ENCODE measurements at places on chromosomes 2 and 18.

DNA sequence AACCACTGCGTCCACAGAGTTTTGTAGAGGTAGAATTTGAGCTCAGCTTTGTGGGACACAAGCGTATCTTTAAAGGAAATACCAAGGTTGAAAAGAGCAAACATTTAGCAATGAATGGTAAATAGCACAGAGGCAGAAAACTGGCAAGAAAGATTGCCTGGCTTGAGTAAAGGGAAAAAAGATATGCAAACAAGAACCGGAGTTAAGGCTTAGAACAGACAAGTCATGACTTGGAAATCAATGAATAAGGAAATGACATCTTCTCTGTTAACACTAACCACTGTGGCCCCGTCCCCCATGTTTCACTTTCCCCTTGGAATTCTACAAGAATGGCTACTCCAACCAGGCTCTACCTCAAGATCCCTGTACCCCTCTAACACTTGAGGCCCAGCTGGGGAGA is 3.8 kb downstream of the STAM2 start:
- DNase-seq: no peak

GRCh38 chr2:100639588-100640390 is 77.0 kb downstream of the PDCL3 start:
- no peak for DNase-seq

DNA sequence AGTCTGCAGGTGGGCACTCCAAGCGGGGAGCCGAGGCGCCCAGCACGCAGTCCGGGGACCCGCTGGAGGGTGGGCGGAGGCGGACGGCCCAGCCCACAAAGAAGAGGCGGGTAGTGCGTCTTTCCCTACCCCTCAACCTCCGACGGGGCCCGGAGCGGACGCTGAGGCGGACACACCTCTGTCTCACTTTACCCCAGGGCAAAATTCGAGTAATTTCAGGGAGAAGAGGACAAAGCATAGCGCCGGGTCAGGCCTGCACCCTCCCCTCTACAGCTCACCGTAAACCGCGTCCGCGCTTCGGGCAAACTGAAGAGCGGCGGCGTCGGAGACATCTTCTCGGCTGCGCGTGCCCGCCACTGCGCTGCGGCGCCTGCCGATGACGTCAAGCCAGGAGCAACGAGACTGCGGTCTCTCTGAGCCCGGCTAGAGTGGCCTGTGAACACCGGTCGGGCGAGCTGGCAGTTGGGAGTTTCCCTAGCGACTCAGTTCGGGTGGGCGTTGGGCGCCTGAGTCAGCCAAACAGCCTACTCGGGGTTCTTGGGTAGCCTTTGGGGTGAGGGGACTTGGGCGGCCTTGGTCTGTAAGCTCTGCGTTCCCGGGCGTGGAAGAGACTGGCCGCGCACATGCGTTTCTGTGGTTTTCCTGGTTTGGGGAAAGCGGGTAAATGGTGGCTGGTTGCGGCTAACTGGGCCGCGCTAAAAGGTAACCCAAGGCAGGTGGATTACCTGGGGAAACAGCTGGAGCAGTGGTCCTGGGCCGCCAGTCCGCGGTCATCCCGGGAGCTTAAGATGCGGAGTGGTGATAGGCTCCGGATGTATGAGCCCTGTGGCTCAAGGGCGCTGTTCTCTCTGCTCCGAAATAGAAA is at the start of gene THOC1:
THOC1 (minus strand) TSS at position 360 of the 865 bp plus-strand sequence; CDS start at position 332, 28 bp downstream.
- DNase-seq: peak; percentile 91

DNA sequence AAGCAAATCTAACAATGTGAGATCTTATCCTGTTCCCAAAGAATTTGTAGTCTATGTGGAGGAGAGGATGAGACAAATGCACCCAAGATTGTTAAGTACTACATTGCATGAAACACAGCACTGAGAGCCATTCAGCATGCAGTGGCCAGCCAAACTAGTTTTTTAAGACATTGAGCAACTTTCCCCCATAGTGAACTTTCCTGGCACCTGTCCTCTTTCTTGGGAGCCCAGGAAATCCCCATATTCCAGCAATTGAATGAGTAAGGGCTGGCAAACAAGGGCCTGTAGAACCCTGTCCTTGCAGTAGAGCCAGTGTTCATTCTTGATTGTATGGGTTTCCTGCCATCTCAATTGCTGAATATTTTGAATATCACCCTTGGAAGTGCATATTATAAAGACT is 58.8 kb upstream of the FIGN start:
- no peak for DNase-seq

DNA sequence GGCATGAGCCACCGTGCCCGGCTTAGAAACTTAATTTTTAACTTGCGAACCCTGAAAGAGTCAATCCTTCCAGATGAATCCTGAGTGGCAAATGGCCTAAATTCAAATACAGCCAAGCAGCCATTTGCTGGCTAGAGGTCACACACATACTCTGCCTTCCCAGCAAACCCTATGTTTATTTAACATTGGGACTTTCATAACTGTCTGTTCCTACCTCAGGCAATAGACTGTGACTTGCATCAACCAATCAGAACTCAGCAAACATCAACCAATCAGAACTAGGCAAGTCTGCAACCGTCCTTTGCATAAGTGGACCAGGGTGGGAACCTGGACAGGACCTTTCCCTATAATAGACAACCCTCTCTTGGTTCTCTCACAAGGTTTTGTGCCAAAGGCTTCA is 127.5 kb downstream of the DTNB start:
- no peak for DNase-seq

- no peak for DNase-seq
Measured at GRCh38 chr2:49972699-49973098, 818.4 kb upstream of the FSHR start.

DNA sequence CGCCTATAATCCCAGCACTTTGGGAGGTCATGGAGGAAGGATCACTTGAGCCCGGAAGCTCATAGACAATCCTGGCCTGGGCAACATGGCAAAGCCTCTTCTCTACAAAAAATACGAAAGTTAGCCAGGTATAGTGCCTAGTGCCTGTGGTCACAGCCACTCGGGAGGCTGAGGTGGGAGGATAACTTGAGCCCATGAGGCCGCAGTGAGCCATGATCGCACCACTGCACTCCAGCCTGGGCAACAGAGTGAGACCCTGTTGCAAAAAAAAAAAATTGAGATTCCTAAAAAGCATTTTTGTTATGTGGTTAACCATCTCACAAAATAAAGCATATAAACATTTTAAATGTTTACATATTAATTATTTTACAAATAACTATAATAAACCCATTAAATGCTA is 13.9 kb downstream of the PCBP1 start:
- no peak for DNase-seq

- DNase-seq: no peak
Measured at GRCh38 chr2:241011296-241011600, 12.8 kb downstream of the SNED1 start.

- no peak for DNase-seq
Measured at GRCh38 chr2:101638817-101639605, 58.5 kb upstream of the MAP4K4 start.

GRCh38 chr2:124572934-124573634 is 548.0 kb downstream of the CNTNAP5 start:
- no peak for DNase-seq

DNA sequence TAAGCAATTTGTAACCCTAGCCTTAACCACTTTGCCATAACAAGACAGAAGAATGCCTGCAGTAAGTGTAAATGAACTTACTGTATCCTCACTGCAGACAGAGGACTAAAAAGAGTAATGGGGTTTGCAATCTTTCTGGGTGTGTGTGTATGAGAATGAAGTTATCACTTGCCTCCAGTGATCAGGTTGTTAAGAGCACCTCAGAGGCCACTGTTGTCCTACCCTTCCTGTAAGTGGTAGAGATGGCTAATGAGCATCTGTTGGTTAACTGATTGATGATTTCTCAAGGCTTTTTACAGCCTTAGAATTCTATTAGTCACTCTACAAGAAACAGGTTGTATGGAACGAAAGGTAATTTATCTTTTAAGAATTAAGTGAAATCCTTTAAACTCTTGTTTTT is 27.6 kb upstream of the GTF2A1L start:
- DNase-seq: no peak

DNA sequence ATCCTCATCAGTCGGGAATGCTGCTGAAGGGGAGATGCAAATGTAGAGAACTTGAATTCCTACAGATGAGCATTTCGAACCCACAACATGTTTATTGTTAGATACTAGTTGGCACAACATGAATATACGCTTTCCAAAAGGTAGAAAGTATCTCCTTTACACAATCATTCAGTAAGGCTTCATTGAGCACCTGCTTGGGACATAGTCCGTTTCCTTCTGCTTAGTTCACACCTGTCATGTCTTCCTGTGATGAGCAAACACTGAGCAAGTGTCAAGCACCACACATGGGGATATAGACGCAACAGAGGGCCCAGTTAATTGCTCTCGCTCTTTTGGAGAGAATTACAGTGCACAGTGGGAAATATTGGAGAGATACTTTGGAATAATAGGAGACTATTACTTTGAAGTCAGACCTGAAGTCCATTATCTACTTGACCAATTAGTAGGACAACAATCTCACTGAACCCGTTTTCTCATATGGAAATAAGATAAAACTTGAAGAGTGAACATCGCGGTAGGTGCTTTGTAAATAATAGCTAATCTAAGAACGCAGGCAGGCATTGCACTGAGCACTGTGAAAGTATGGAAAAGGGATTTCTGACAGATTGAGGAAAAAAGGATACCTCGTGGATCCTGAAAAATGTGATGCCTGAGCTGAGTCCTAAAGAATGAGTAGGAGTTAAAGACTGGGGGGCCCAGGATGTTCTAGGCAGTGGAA is 1.2 kb downstream of the CPSF3 start:
- DNase-seq: no peak
